ENCODE measurements at places on chromosomes 7 and 10. TPM values are rescaled to one million over a fixed set of nuclear protein-coding genes. Genes with fewer than 3 reads are reported as not detected.

DNA sequence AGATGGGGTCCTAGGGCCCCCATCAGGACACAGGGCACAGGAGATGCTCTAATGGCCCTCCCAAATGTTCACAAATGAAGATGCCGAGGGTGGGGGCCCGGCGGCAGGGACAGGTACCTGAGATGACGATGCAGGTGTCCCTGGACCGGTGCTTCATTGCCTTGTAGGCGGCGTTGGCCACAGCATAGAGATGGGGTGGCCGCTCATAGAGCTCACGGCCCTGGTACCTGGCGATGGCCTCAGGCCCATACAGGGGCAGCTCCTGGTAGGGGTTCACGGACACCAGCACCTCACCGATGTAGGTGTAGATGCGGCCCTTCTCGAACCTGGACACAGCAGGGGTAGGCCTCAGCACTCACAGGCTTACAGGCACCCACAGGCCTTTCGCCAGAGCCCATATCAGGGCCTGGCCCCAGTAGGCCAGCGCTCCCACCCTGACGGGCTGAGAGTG, 2.0 kb downstream of the MYO1G start:
- no peak for DNase-seq

DNA sequence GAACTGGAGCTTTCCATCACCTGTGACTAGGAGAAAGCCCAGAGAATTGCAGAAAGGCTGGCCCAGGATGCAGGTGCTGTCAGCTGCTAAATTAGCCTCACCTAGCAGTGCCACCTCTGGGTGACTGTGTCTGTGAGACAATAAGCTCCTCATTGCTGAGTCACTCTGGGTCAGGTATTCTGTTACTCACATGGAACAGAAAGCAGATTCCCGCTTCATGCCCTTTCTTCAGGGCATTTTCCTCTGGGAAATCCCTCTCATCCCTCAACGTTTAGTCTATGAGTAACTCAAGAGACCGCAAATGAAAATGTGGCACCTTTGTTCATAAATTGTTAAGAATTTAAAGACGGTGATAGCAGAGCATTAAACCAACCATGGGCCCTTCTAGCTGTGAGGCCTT, 184.0 kb downstream of the ADAM12 start:
- no peak for DNase-seq

- no peak for DNase-seq
These were observed 402.4 kb downstream of the HGF start for GRCh38 chr7:81367326-81367931.

DNA sequence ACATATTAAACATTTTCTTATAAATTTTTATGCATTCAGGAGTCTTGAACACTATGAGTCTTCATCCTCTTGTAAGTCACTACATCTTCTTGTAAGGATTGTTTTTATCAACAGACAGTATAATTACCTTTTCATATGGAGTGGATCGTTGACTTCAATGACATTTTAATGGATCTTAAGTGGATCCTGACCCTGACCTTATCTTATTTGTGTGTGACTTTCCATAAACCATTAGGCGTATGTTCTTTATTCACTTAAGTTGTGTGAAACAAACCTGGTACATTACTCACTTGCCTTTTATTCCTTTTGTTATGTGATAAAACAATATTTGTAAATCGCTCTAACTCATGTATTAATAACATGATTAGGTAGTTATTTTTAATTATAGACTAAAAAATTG, 18.5 kb upstream of the SEMA3C start:
- DNase-seq: no peak

- no peak for DNase-seq
These were observed 160.0 kb upstream of the INSYN2A start for GRCh38 chr10:127356360-127356759.

GRCh38 chr7:103113164-103113563, 35.7 kb downstream of the NAPEPLD start:
- no peak for DNase-seq

- no peak for DNase-seq
These were observed 13.8 kb downstream of the MXI1 start for GRCh38 chr10:110221044-110221720.

- DNase-seq: peak; percentile 80
These were observed 123.6 kb downstream of the RNF32 start for GRCh38 chr7:156764016-156764669.

Gene RADIL
- polyA plus RNA-seq: 15.3 TPM

Gene SEC61A2
- polyA plus RNA-seq: 27.0 TPM

Measured in brain (organoid and tissue), 16 donors.